ENCODE measurements at places on chromosomes 2 and 18.

DNA sequence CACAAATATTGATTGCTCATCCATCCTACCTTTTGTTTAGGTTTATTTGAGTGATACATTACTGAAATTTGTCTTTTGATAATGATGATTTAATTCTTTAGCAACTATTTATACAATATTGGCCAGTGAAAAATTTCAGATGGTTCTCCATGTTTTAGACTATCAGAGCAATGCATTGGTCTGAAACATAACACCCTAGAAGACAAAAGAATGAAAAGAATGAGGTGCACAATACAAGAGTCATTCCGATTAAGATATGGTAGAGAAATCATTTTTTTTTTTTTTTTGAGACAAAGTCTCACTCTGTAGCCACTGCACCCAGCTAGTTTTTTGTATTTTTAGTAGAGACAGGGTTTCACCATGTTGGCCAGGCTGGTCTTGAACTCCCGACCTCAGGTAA lies 197.4 kb upstream of the FAM98A start:
- DNase-seq = no peak

DNA sequence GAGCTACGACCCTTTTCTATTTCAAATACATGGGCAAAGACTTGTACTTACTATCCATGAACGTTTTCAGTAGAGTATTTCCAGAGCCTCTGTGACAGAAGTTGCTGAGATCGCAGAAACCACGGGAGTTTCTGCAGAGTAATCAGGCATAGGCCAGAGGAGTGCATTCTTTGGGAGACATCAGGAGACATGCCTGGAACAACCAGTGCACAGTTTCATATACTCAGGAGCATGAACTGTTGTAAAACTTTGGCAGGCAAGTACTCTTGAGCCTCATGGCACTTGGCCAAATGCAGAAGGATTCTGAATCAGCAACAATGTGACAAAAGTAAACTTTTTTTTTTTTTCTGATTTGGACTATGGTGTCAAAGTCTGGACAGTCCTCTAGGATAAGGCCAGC lies 307.1 kb downstream of the GRB14 start:
- DNase-seq = no peak

GRCh38 chr2:101038455-101039255 lies 36.6 kb downstream of the RPL31 start:
- DNase-seq = peak; percentile 12

GRCh38 chr18:10330428-10330827 lies 124.0 kb upstream of the APCDD1 start:
- no peak for DNase-seq

- DNase-seq = no peak
Measured at GRCh38 chr2:95158891-95159619, 593 bp downstream of the ZNF514 start.

- no peak for DNase-seq
Measured at GRCh38 chr2:100888601-100889000, 68.7 kb downstream of the NPAS2 start.

- no peak for DNase-seq
Measured at GRCh38 chr18:68507781-68508180, 207.1 kb downstream of the TMX3 start.

- no peak for DNase-seq
Measured at GRCh38 chr2:58107803-58108710, 61.5 kb downstream of the VRK2 start.

GRCh38 chr2:189527812-189528592 lies 52.6 kb downstream of the SLC40A1 start:
- no peak for DNase-seq

DNA sequence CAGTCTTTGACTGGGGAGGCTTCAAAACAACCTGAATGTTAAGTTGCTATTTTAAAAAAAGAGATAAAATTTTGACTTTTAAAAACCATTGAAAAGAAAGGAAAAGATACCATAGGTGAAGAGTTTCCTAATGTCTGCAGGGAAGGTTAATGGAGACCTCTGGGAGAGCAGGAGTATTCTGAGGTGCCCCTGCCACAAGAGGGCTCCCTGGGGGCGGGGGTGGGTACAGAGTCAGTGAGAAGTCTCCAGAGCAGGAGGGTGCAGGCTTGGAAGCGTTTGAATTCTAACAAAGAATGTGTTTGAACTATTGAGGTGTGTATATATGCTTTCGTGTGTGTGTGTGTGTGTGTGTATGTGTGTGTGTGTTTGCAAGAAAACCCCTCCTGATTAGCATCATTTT lies 46.7 kb upstream of the ST6GAL2 start:
- no peak for DNase-seq

Data from stimulated activated CD4-positive, alpha-beta T cell treated with anti-CD3 and anti-CD28 coated beads, Interleukin-12 subunit alpha, Interleukin-12 subunit beta, amount 100 ng/mL, for 48 hours (primary cell).